Activated CD4-positive, alpha-beta memory T cell treated with anti-CD3 and anti-CD28 coated beads for 36 hours (primary cell): ENCODE measurements at places on chromosomes 12 and 14. TPM values are rescaled to one million over a fixed set of nuclear protein-coding genes. Genes with fewer than 3 reads are reported as not detected.

SPX gene
- 0.94 TPM for total RNA-seq

- DNase-seq, result peak; percentile 11
These were observed 159.4 kb upstream of the TMTC2 start for GRCh38 chr12:82527165-82527780.

DNA sequence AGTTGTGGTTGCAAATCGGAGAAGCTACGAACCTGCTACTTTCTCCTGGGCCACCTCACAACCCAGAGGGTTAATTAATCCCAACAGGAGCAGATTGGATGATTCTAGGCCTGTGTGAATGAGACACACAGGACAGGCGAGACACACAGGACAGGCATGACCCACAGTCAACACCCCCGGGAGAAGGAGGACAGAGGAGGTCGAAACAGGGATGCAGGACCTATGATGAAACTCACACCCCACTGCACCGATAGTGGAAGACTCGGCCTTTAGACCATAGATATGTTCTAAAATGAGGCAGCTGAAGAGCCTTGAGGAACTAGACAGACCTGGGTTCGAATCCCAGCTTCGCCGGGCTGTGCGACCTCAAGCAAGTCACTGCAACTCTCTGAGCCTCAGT is 11.6 kb downstream of the TMEM119 start:
- DNase-seq, result no peak

DNA sequence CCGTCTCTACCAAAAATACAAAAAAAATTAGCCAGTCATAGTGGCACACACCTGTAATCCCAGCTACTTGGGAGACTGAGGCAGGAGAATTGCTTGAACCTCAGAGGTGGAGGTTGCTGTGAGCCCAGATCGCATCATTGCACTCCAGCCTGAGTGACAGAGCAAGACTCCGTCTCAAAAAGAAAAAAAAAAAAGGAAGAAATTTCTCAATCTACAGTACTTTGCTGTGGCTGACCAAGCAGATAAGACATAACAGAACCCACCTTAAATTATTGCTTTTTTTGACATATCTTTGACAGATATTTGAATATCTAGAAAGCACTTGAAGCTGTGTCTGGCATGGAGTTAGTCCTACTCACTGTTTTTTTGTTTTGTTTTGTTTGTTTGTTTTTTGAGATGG is 34.9 kb upstream of the HNF1A start:
- DNase-seq, result no peak

- peak; percentile 40 for DNase-seq
These were observed 1.3 kb downstream of the RASSF3 start for GRCh38 chr12:64611341-64612284.

SERPINA10 gene
- total RNA-seq, result not detected

- no peak for DNase-seq
These were observed 18.0 kb upstream of the MAP3K9 start for GRCh38 chr14:70827347-70827746.

- no peak for DNase-seq
These were observed 108.7 kb upstream of the HIF1A start for GRCh38 chr14:61586544-61587055.

CIROP gene
- total RNA-seq, result not detected

PTPRR gene
- total RNA-seq, result not detected

LUM gene
- not detected for total RNA-seq

- DNase-seq, result no peak
These were observed 144.7 kb upstream of the BTG1 start for GRCh38 chr12:92290350-92290695.

GRCh38 chr12:127690161-127690560 is 576.8 kb upstream of the TMEM132C start:
- DNase-seq, result no peak

DNA sequence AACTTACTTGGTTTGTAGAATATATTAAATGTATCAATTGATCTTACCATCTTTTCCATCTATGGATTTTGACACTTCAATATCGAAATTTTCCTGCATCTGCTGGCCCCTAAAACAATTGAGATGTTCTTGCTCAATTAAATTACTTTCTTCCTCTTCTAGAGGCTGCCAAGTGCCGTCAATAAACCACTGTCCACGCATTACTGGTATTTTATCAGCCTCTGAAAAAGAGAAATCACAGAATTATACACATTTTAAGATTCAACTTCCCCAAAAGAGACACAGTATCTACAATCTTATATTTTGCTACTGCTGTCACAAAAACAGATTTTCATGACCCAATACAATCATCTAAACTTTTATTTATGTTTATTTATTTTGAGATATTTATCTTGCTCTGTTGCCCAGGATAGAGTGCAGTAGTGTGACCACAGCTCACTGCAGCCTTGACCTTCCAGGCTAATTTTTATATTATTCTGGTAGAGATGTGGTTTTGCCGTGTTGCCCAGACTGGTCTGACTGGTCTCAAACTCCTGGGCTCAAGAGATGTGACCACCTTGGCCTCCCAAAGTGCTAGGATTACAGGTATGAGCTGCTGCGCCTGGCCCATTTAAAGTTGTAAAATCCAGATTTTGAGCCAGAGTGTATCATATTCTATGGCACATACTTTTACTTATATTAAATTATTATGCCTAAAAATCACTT is 49.3 kb downstream of the DDHD1 start:
- no peak for DNase-seq

DNA sequence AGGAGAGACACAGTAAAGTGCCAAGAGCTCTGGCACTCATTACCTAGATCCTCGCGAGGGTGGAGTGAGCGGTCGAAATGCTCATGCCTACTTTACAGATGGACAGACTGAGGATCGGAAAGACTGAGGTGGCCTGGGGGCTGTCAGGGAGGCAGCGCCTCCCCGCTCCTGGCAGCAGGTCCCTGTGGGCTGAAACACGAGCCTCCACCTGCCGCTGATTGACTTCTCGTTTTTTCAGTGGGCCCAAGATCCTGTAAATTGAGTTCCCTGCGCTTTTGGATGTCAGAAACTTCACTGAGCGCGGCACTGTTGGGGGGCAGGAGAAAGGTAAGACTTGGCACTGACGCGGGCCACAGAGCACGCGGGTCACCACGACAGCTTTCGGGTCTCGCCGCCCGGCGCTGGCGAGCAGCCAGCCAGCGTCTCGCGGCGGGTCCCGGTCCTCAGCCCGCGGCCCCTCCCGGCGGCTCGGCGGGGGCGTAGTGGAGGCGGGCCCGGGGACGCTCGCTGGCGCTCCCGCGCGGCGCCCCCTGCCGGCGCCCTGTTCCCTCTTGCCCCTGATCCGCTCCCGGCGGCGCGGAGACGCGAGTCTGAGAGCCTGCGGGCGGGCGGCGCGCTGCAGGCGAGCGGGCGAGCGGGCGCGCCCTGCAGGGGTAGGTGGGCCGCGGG is 552 bp upstream of the SCN8A start:
- peak; percentile 82 for DNase-seq

- DNase-seq, result no peak
These were observed 22.9 kb upstream of the CTDSP2 start for GRCh38 chr12:57869298-57869926.

DNA sequence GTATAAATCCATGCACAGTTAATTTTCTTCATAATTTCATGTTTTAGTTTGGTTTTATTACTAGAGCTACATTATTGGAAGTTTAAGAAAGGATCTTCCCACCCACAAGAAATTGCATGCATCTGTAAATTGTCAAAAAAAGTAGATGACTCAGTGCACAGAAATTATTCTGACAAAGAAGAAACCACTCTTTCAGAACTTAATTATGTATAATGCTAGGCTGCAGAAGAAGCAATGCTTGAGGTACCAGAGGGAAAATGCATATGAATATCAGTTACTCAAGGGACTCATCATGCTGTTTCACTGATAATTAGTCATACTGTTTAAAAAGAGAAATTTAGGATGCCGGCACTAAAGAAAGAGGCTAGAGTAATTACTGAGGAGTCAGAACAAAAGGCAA is 147.0 kb downstream of the SLC16A7 start:
- DNase-seq, result no peak

CD69 gene
- total RNA-seq, result 120 TPM

DNA sequence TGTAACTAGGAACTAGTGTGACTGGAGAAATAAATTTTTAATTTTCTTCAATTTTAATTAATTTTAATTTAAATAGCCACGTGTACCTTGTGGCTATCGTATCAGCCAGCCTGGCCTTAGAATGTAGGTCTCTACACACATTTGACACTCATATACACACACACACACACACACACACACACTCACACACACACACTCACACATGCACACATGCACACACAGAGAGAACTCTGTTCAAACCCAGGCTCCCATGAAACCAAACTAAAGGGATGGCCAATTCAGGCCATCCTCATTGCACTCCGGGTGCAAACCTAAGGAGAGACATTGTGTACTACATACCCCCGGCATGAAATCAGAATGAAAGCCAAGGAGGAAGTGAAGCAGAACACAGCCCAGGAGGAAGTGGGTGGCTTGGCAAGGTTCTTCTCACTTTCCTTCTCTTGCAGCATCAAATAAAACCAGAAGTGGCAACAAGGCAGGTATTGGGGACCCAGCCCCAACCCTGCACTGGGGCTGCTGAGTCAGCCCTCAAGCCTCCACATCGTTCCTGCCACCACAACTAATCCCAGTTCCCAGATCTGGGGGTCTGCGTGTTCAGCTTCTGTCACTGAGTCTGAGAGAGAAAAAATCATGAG is 26.2 kb upstream of the CHPT1 start:
- DNase-seq, result peak; percentile 41

DNA sequence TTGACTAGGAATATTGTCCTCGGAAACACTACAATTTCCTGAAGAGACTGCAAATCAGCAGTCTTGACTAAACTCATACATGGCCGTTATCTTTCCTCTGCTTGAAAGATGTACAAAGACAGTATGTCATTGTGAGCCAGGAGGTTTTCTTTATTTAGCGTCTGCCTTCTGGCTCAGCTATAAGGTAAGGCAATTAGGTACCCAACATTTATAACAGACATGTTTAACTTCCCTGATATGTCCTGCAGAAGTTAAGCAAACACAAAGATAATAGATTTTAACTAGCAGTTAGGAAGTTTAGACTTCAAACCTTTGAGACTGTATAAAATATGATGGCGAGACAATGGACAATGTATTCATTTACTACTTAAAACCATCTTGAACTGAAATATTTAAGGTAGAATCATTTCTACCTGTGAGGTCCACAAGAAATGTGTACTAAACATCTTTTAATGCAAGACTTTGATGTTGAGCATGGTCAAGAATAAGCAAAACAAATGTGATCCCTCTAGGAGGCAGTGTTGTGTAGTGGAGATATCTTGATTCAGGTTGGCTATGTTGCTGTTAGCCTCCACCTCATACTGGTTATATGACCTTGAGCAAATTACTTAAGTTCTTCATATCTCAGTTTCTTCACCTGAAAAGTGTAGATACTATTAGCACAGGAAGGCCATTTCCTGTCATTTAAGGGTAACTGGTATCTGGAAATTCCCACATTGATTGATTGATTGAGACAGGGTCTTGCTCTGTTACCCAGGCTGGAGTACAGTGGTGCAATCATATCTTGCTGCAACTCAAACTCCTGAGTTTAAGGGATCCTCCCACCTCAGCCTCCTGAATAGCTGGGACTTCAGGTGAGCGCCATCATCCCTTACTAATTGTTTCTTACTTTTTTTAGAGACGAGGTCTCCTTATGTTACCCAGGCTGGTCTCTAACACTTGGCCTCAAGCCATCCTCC is 96.3 kb upstream of the EEA1 start:
- DNase-seq, result no peak

DNA sequence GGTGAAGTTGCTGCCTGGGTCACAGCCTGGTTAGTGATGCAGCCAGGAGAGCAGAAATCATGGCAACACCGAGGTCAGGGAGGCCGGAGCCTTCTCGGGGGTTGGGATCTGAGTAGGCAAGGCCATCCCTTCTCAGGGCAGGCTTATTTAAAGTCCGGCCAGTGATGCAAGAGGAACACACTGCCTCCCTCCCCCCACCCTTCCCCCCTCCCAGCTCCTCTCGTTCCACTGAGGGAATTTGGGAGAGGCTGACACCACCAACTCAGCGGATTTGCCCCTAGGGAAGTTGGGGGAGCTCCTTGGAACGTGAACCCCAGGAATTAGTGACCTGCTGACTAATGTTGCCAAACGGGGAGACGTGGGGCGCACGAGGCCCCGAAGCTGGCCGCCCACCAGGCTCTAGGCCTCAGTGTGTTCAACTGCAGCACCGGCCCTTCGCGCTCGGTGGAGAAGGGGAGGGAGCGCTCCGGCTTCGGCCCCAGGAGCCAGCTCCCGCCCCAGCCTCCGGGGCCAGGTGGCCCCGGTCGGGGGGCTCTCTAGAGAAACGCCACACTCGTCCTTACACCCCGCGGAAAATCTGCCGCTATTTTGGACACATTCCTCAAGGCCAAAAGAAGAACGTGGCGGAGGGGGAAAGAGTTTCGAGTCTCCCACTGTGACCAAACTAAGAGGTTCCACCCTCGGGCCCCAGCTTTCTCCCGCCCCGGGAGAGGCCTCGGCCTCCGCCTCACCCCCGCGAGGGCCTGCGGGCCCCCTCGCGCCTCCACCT is 1.6 kb downstream of the CTDSP2 start:
- DNase-seq, result peak; percentile 69

DNA sequence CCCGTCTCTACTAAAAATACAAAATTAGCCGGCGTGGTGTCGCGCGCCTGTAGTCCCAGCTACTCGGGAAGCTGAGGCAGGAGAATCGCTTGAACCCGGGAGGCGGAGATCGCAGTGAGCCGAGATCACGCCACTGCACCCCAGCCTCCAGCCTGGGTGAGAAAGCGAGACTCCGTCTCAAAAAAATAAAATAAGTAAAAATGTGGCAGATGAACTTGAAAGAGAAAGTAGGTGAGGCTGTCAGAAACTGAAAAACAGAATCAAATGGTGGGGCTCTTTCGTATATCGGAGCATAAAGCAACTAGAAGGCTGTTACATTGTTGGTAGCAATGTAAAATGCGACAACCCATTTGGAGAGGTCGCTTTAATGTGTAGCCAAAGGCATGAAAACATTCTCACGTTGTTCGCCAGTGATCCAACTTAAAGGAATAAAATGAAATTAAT is 767 bp upstream of the CCNT1 start:
- no peak for DNase-seq

GRCh38 chr12:91326058-91327027 is 143.7 kb upstream of the DCN start:
- peak; percentile 13 for DNase-seq

SLC5A8 gene
- total RNA-seq, result not detected

DNA sequence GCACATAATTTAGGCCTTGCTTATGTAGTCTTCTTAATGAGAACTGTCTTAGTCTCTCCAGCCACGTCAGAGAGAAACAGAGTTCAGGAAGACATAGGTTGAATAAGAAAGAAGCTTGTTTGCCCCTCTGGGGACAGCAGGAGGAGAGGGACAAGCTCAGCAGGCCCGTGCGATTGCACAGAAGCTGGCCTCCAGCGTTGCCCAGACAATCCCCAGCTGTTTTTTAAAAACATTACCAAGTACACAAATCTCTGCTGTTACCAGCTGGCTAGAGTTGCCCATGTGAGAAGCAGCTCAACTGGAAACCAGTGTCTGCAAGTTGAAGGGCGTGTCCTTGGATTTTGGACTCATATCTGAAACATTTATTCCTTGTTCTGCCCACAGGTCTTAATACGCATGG is 232.6 kb downstream of the EFCAB11 start:
- no peak for DNase-seq

- no peak for DNase-seq
These were observed 113.4 kb downstream of the LGMN start for GRCh38 chr14:92635031-92635430.

KLRC2 gene
- total RNA-seq, result not detected

TMEM30B gene
- total RNA-seq, result 1.7 TPM

GRCh38 chr14:101399737-101400517 is 161.4 kb upstream of the DIO3 start:
- DNase-seq, result no peak

LMBR1L gene
- total RNA-seq, result 59.1 TPM

JAG2 gene
- 1.6 TPM for total RNA-seq
